MG63 (cell line): ENCODE measurements at places on chromosomes 3 and 15. TPM values are rescaled to one million over a fixed set of nuclear protein-coding genes. Genes with fewer than 3 reads are reported as not detected.

- DNase-seq, result no peak
Measured at GRCh38 chr15:57220205-57220604, 156.1 kb upstream of the CGNL1 start.

Gene CCDC80
- 240 and 268 TPM in 2 replicates for total RNA-seq

DNA sequence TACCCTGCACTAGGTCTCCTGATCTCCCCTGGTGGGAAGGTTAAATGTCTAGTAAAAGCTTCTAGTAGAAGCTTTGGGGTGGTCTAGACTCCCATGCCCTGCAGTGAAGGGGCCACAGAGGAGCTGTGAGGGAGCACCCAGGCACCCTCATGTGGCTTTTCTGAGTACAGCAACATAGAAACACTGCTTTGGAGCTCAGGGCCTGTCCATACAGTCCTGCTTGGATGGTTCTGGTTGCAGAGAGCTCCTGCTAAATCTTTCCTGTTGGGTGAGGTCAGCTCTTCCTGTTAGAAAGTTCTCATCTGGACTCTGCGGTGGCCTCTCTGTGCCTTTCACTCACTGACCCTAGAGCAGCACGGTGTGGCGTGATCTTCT lies 47.8 kb downstream of the GPD1L start:
- DNase-seq, result no peak

Gene SPG11
- 27.7 and 74.7 TPM in 2 replicates for total RNA-seq

Gene DCUN1D1
- total RNA-seq, result 7.0 and 8.6 TPM in 2 replicates

Gene MOBP
- not detected in 2 replicates for total RNA-seq

Gene FRMD4B
- 5.1 and 66.7 TPM in 2 replicates for total RNA-seq

DNA sequence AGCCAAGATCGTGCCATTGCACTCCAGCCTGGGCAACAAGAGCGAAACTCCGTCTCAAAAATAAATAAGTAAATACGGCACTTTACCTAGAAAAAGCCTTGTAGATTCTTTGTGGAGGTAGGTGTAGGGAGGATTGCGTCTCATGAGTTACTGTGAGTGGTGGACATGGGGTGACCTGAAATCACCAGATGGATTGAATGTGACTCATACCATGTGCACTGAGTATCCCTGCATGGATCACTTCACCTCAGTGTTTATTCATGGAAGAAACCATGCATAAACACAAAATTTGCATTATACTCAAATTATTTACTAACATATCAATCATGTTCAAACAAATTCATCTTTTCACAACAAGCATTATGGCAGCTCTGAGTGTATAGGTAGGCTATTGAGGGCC lies 55.9 kb downstream of the MRPS25 start:
- DNase-seq, result no peak

Gene BFSP2
- not detected in 2 replicates for total RNA-seq

Gene LDHAL6B
- not detected in 2 replicates for total RNA-seq

DNA sequence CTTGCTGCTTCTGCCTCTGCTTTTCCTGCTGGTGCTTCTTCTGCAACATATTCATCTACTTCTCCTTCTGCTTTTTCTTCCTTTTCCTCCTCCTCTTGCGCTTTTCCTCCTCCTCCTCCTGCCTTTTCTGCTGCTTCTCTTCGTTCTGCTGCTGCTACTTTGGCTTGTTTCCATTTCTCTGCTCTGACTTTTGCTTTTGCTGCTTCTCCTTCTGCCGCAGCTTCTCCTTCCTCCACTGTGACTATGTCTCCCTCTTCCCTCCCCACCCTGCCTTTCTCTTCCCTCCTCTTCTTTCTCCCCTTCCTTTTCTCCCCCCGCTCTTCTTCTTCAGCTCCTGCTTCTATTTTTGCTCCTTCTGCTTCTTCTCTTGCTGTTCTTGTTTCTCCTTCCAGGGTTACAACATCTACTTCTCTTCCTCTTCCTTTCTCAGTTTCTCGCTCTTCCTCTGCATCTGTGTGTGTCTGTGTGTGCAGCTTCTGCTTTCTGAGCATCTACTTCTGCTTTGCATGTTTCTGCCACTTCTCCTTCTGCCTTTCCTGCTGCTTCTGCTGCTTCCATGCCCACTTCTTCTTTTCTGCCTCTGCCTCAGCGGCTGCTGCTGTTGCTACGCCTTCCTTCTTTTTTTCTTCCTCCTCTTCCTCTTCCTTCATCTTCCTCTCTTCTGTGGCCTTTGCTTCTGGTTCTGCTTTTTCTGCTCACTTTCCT lies 51.4 kb downstream of the FAM43A start:
- no peak for DNase-seq

GRCh38 chr15:52466134-52466701 lies 62.5 kb downstream of the MYO5A start:
- no peak for DNase-seq

GRCh38 chr3:126895178-126896066 lies 87.5 kb upstream of the PLXNA1 start:
- no peak for DNase-seq

- DNase-seq, result no peak
Measured at GRCh38 chr15:43899928-43900327, 73.1 kb downstream of the WDR76 start.

Gene ASTE1
- total RNA-seq, result 6.6 and 7.2 TPM in 2 replicates

Gene HEG1
- 75.1 and 105 TPM in 2 replicates for total RNA-seq

Gene GPR171
- total RNA-seq, result not detected in 2 replicates

DNA sequence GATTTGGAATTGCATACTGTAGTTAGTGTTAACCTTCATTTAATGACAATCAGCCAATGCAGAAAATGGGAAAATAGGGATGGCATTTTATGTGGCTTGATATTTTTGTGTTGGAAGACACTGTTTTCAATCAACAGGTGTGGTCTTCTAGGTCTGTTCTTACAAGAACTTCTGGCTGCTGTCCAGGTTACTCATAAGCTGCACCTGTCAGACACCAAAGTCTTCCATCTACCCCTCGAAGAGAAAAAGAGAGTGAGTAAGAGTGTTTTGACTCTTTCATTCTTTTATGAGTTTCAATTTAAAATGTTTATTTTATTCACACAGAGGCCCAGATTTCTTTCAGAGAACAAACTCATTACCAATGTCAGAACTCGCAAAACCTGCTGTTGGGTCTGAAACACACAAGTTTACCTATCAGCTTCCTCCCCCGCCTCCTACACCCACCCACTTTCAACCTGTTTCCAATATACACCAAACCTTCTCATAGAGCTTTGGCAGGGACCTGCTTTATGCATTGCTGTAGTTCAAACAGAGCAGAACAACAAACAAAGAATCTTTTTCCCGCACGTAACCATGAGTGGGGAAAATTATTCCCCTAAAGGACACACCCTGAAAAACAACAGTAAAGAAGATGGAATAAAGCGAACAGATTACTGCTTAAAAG lies 767.7 kb upstream of the ALCAM start:
- no peak for DNase-seq
